ENCODE measurements at places on chromosomes 6 and 20.

GRCh38 chr6:132527791-132528190 lies 10.3 kb upstream of the TAAR9 start:
- no peak for DNase-seq

DNA sequence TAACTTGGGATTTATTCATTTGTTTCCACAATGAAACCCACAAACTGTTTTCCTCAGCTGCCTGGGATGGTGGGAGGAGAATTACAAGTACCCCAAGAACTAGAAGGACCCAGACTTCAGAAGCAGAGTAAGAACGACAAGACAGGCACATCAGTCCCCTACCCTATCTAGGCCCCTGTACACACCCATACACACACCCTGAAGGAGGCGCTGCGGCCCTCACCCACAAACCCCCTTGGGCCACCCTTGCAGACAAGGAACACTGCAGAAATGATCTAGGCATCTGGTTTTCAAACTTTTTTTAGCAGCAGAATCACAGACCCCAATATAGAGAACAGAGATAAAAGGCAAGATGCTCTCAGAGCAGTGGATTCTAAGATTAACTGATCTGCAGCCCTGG lies 55.0 kb downstream of the TRERF1 start:
- DNase-seq: no peak

- no peak for DNase-seq
Observed at GRCh38 chr6:9514146-9514545, 900.7 kb downstream of the TFAP2A start.

- DNase-seq: no peak
Observed at GRCh38 chr20:44039741-44040140, 125.1 kb downstream of the TOX2 start.

- no peak for DNase-seq
Observed at GRCh38 chr6:75117701-75118100, 88.2 kb downstream of the COL12A1 start.
